ENCODE measurements at places on chromosomes 4 and X.

- DNase-seq = peak; percentile 63
Measured at GRCh38 chrX:78517124-78517523, 142.0 kb downstream of the RTL3 start.

- DNase-seq = no peak
Measured at GRCh38 chr4:186144946-186145569, 40.6 kb downstream of the FAM149A start.

GRCh38 chr4:176875446-176875930 is 82.8 kb upstream of the VEGFC start:
- no peak for DNase-seq

DNA sequence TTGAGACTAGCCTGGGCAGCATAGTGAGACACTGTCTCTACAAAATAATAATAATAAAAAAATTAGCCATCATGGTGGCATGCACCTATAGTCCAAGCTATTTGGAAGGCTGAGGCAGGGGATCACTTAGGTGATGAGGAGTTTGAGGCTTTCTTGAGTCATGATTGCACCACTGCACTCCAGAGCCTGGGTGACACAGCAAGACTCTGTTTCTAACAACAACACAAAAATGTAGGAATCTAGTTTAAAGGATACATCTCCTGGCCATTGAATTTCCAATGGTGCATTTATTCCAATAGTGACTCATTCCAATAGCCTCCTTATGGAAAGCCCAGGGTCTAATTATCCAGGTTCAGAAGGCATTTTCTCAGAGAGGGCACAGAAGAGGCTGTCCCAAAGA is 21.9 kb upstream of the HERC6 start:
- no peak for DNase-seq

DNA sequence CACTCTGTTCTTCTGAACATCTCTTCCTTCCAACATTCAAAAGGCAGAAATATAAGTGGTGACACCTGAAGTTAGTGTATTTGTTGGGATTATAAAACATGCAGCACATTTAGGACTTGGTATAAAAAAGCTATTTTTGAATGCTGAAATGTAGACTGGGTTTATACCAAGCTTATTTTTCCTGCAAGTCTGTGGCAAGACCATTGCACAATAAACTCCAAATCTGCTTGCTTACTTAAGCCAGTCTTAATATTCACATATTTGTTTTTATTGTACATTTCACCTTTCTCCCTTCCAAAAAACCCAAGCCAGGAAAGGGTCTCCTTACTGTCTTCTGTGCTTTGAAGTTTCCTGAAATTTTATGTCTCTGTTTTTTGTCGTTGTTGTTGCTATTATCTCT is 63.7 kb downstream of the FHIP1A start:
- DNase-seq = no peak

DNA sequence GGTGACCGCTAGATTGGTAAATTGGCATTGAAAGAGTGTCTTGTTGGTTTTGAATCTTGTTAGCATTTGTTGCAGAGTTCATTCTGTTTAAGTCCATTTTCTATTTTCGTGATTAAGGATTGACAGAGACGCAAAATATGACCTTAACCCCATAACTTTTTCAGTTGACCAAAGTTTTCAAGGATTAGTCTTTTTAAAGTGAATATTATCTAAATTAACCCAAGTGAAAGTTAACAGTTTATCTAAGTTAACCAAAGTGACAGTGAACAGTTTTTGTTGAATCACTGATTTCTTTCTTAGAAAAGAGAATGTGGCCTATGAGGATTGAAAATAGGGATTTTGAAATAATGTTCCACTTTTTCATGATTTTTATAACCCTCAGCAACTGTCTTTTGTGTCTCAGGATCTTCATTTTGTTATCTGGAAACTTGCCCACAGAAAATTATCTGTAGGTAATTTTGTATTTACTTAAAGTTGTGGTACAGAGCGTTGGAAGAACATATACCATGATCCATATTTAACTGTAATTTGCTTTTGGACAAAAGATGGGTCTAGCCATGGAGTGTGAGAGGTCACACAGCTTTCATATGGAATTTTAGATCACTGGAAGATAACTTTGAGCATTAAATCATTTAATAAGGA is 3.3 kb downstream of the CPEB2 start:
- no peak for DNase-seq

- DNase-seq = peak; percentile 38
Measured at GRCh38 chr4:108355186-108355901, 186.6 kb upstream of the LEF1 start.

- DNase-seq = no peak
Measured at GRCh38 chr4:116332508-116332907, 752.9 kb downstream of the TRAM1L1 start.

DNA sequence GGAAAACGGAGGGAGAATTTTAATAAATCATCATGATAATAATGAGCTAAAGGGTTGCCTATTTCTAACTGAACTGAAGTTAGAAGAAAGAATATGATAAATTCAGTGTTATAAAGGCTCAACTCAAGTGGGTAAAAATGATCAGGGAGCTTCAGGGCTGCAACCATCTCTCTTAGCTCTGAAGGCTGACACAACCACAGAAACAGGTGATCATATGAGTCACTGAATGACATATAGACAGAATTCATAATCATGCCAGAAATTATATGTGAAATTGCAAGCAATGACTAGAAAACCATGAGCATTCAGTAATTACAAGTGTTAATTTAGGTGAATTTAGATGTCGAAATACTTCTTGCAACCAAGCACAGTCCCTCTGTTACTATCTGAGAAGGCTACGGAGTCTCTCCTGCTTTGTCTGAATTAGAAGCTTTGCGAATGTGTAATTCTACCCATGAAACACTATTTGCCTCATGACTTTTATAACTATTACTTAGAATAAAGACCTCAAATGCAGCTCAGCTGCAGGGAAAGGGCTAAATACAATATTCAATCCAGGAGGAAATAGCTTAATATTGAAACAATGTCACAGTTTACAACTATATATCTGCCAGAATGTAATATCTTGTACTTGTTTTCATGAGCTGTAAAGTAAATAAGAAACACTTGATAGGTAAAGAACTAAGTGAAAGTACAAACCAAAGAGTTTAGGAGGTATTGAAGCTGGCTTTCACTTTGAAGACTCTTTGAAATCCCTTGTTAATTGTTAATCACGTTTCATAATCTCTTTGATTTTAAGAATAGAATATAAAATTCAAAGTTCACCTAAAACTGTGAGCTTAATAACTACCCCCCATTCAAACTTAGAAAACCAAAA is 1972.6 kb downstream of the ARAP2 start:
- no peak for DNase-seq

- DNase-seq = no peak
Measured at GRCh38 chr4:74543231-74543781, 98.4 kb downstream of the AREG start.

GRCh38 chrX:107429090-107429489 is 20.4 kb upstream of the FRMPD3 start:
- DNase-seq = peak; percentile 41

DNA sequence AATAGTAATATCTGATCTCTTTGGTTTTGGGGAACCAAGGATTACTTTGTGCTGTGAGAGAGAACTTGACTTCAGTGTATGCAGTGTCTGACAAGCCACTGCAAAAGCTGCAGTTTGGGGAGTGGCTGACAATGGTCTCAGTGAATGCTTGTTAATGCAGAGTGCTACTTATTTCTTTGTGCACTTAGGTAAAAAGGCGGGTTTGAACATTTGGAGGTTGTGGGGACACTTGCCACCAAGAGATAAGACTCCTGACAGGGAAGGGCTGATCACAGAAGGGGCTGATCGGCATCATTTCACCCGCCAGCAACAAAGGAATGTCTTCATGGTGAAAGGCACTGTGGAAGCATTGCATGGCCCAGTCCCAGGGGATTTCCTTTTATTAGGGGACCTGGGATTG is 28.6 kb upstream of the USP46 start:
- DNase-seq = no peak

Measured in stimulated activated CD4-positive, alpha-beta T cell treated with anti-CD3 and anti-CD28 coated beads, Interleukin-4, amount 100 ng/mL, for 24 hours (primary cell).